ENCODE measurements at places on chromosomes 5 and 9. TPM values are rescaled to one million over a fixed set of nuclear protein-coding genes. Genes with fewer than 3 reads are reported as not detected.

The SLC12A2 gene
- 37.9 TPM for total RNA-seq

The NR3C1 gene
- total RNA-seq: 47.8 TPM

The PCDH12 gene
- not detected for total RNA-seq

The IRX4 gene
- not detected for total RNA-seq

The KCNV2 gene
- not detected for total RNA-seq

The FGF10 gene
- total RNA-seq: not detected

The EPB41L4A gene
- total RNA-seq: 2.7 TPM

GRCh38 chr9:91198405-91198804, 163.3 kb downstream of the AUH start:
- no peak overlapping the region for H3K4me3 ChIP-seq
- H3K27ac ChIP-seq: no peak overlapping the region
- H3K36me3 ChIP-seq: peaks cover 20% of the 10 kb centered on the region
- peaks cover 32% of the 10 kb centered on the region for H3K4me1 ChIP-seq
- no peaks in the 10 kb centered on the region for H3K27me3 ChIP-seq

DNA sequence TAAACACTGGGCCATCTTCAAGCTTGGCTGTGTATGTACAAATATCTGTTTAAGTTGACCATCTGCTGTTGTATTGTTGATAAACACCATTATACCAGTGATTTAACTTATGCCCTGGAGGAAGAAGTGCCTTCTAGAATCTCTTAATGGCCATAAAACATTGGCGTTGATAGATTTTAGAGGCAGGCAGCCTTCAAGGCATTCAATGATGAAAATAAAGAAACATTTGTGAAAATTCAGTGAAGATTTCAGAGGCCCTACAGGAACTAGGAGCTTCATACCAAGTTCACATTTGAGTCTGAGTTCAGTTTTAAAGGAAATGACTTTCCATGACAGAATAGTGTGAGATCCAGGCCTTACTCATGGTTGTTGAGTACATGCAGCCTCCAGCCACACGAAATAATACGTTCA, 52.2 kb downstream of the MAP1B start:
- no peaks in the 10 kb centered on the region for H3K27me3 ChIP-seq
- H3K4me1 ChIP-seq: peaks cover 56% of the 10 kb centered on the region
- H3K27ac ChIP-seq: peak overlapping the region; percentile 67
- no peak overlapping the region for H3K4me3 ChIP-seq

DNA sequence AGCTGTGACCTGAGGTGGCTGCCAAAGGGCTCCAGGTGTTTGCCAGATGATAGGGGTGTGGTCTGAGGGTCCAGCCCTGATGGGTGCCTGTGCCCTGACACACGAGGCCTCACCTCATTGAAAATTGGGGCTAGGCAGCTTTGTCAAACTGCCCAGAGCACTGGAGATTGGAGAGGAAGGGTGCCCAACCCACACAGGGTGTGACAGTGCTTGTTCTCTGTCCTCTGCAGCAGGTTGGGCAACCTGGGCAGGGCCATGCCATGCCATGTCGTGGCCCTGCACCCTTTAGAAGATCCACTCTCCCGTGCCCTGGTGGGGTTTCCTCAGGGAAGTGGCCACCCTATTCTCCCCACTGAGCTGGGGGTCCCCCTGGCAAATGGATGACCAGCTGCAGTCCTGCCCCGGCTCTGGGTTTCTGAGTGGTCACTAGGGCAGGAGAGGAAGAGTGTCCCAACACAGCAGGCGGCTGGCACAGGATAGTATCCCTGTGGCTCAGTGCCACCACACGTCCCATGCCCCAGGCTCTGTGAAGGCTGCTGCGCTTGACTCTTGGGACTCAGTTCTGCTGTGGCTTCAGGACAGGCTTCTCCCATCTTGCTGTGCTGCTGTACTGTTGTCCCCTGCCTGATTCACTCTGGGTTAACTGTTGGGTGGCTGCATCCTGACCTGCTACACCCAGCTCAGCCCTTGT, 100.8 kb upstream of the PITX1 start:
- no peak overlapping the region for H3K27ac ChIP-seq
- H3K27me3 ChIP-seq: peaks cover 38% of the 10 kb centered on the region
- H3K36me3 ChIP-seq: no peaks in the 10 kb centered on the region
- H3K4me3 ChIP-seq: no peak overlapping the region
- no peaks in the 10 kb centered on the region for H3K4me1 ChIP-seq
- no peak for DNase-seq

GRCh38 chr9:35682520-35683315, 7.0 kb downstream of the TPM2 start:
- H3K27ac ChIP-seq: peak overlapping the region; percentile 54
- H3K4me1 ChIP-seq: peaks cover 84% of the 10 kb centered on the region
- H3K27me3 ChIP-seq: no peaks in the 10 kb centered on the region
- H3K4me3 ChIP-seq: no peak overlapping the region

GRCh38 chr5:172544371-172545095, 90.2 kb upstream of the SH3PXD2B start:
- H3K27me3 ChIP-seq: peaks cover 36% of the 10 kb centered on the region
- no peak for DNase-seq
- H3K27ac ChIP-seq: no peak overlapping the region
- H3K4me1 ChIP-seq: peaks cover 3% of the 10 kb centered on the region
- H3K36me3 ChIP-seq: peaks cover 2% of the 10 kb centered on the region

- peak overlapping the region; percentile 10 for H3K4me3 ChIP-seq
- H3K27me3 ChIP-seq: peaks cover 2% of the 10 kb centered on the region
- peak overlapping the region; percentile 56 for H3K27ac ChIP-seq
- H3K36me3 ChIP-seq: no peaks in the 10 kb centered on the region
- H3K4me1 ChIP-seq: peaks cover 32% of the 10 kb centered on the region
- no peak for DNase-seq
Measured at GRCh38 chr5:14816999-14817761, 54.4 kb downstream of the ANKH start.

DNA sequence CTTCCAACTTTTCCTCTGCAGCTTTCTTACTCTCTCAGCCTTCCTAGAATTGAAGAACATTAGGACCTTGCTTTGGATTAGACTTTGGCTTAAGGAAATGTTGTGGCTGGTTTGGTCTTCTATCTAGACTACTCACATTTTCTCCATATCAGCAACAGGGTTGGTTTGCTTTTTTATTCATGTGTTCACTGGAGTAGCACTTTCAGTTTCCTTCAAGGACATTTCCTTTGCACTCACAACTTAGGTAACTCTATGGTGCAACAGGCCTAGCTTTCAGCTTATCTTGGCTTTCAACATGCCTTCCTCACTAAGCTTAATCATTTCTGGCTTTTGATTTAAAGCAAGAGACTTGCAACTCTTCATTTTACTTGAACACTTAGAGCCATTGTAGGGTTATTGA, 153.1 kb downstream of the CCDC192 start:
- H3K27ac ChIP-seq: no peak overlapping the region
- no peak for DNase-seq
- H3K4me3 ChIP-seq: no peak overlapping the region
- H3K36me3 ChIP-seq: peaks cover 2% of the 10 kb centered on the region
- peaks cover 4% of the 10 kb centered on the region for H3K4me1 ChIP-seq
- peaks cover 2% of the 10 kb centered on the region for H3K27me3 ChIP-seq

GRCh38 chr5:116452774-116453368, 121.8 kb downstream of the SEMA6A start:
- no peak for DNase-seq
- no peaks in the 10 kb centered on the region for H3K36me3 ChIP-seq
- no peak overlapping the region for H3K27ac ChIP-seq
- H3K27me3 ChIP-seq: no peaks in the 10 kb centered on the region
- H3K4me1 ChIP-seq: peaks cover 20% of the 10 kb centered on the region
- no peak overlapping the region for H3K4me3 ChIP-seq

GRCh38 chr5:76223696-76224095, 140.5 kb downstream of the SV2C start:
- no peak for DNase-seq
- no peaks in the 10 kb centered on the region for H3K36me3 ChIP-seq
- H3K27me3 ChIP-seq: no peaks in the 10 kb centered on the region
- no peak overlapping the region for H3K27ac ChIP-seq

GRCh38 chr5:175751369-175751768, 93.5 kb downstream of the HRH2 start:
- no peaks in the 10 kb centered on the region for H3K36me3 ChIP-seq
- no peaks in the 10 kb centered on the region for H3K4me1 ChIP-seq

DNA sequence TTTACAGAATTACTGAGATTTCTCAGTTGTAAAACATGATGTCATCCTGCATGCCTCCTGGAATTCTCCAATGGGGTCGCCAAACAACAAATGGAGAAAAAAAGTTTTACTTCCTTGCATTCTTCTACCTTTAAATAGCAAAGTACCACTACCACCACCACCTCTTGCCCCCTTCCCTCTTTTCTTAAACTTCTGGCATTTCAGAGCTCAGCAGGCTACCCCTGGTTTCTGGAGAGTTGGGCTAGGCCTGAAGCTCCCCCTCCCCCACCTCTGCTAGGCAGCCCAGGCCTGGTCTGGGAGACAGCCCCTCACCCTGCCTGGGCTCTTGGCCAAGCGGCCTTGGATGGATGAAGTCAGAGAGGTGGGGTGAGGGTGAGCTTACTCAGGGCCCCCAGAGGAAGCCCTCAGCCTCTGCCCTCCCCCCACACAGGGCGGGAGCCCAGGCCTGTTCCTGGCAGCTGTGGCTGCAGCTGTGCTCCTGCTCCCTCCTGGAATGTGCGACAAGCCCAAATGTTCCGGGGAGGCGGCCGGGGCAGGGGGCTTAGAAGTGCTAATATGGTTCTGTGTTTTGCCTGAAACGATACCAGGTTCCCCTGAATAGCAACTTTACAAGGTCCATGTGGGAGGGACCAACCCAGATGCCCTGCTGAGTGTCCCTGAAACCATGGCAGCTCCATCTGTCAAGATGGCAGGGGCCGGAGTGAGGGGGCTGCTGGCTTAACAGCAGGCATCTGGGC, 6.0 kb upstream of the CCIN start:
- H3K4me1 ChIP-seq: peaks cover 55% of the 10 kb centered on the region
- no peaks in the 10 kb centered on the region for H3K27me3 ChIP-seq
- H3K27ac ChIP-seq: peak overlapping the region; percentile 93
- DNase-seq: peak; percentile 88
- H3K36me3 ChIP-seq: no peaks in the 10 kb centered on the region
- no peak overlapping the region for H3K4me3 ChIP-seq

DNA sequence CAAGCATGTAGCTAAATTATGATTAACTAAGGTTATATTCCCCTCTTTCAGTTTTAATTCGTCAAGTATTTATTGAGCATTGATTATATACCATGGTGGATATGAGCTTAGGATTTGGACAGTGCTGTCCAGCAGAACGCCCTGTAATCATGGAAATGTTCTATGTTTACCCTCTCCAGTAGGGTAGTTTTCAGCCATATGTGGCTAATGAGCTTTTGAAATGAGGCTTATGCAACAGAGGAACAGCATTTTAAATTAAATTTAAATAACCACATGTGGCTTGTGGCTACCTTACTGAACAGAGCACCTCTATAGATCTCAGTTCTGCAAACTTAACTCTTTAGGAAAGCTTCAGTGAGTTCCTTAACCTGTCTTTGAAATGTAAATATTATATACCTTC, 59.1 kb downstream of the JMY start:
- H3K36me3 ChIP-seq: peaks cover 20% of the 10 kb centered on the region
- H3K27ac ChIP-seq: no peak overlapping the region

- DNase-seq: no peak
- H3K27me3 ChIP-seq: peaks cover 41% of the 10 kb centered on the region
- H3K27ac ChIP-seq: peak overlapping the region; percentile 67
- peak overlapping the region; percentile 76 for H3K4me3 ChIP-seq
- no peaks in the 10 kb centered on the region for H3K36me3 ChIP-seq
- H3K4me1 ChIP-seq: peaks cover 9% of the 10 kb centered on the region
Measured at GRCh38 chr5:1386274-1386717, 41.4 kb upstream of the CLPTM1L start.

- H3K27me3 ChIP-seq: no peaks in the 10 kb centered on the region
- H3K27ac ChIP-seq: no peak overlapping the region
- H3K36me3 ChIP-seq: no peaks in the 10 kb centered on the region
- DNase-seq: no peak
- H3K4me1 ChIP-seq: peaks cover 20% of the 10 kb centered on the region
- H3K4me3 ChIP-seq: no peak overlapping the region
Measured at GRCh38 chr9:127781806-127782205, 3.3 kb upstream of the SH2D3C start.

DNA sequence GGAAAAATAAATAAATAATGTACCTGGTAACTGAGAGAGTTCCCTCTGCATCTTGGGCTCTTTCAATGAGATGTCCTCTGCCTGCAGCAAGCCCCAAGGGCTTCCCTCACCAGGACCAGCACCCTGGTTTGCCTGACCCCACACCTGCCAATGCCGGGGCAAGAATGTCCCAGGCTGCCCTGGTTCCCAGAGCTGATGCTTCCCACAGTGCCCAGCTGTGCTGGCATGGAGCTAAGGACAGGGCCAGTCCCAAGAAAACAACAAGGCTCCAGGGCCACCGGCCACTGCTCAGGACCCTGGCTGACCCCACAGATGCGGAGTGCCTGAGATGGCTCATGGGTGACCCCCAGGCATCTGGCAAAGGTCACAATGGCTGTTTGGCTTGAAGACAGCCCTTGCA, 123.5 kb downstream of the KCNIP1 start:
- peaks cover 11% of the 10 kb centered on the region for H3K4me1 ChIP-seq
- no peaks in the 10 kb centered on the region for H3K36me3 ChIP-seq
- H3K27ac ChIP-seq: no peak overlapping the region
- no peak overlapping the region for H3K4me3 ChIP-seq
- no peak for DNase-seq

- H3K4me1 ChIP-seq: peaks cover 11% of the 10 kb centered on the region
- H3K4me3 ChIP-seq: no peak overlapping the region
- H3K36me3 ChIP-seq: no peaks in the 10 kb centered on the region
- no peak overlapping the region for H3K27ac ChIP-seq
- no peaks in the 10 kb centered on the region for H3K27me3 ChIP-seq
Measured at GRCh38 chr9:106478312-106478711, 384.7 kb upstream of the ZNF462 start.

GRCh38 chr9:86168256-86168655, 68.9 kb upstream of the GOLM1 start:
- no peaks in the 10 kb centered on the region for H3K36me3 ChIP-seq
- peak; percentile 53 for DNase-seq
- H3K4me3 ChIP-seq: no peak overlapping the region
- H3K27me3 ChIP-seq: peaks cover 12% of the 10 kb centered on the region
- no peaks in the 10 kb centered on the region for H3K4me1 ChIP-seq

DNA sequence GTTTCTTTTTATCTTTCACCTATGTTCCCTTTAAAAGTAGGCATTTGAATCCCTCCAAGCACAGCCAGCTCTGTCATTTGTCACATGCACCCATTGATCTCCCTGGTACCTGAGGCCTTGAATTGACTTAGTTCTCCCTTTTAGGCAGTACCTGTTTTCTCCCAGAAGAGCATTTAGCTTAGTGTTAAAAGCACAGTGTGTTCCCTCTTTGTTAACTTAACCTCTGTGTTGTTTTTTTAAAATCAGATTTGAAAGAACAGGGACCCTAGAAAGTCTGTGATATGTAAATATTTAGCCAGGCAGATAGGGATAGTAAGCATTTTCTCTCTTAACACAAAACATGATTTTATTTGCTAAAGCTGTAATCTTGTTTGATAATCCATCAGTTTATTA, 113.8 kb upstream of the SPATA31D4 start:
- DNase-seq: no peak
- H3K27me3 ChIP-seq: no peaks in the 10 kb centered on the region
- H3K27ac ChIP-seq: no peak overlapping the region
- H3K4me1 ChIP-seq: peaks cover 24% of the 10 kb centered on the region
- H3K36me3 ChIP-seq: no peaks in the 10 kb centered on the region

DNA sequence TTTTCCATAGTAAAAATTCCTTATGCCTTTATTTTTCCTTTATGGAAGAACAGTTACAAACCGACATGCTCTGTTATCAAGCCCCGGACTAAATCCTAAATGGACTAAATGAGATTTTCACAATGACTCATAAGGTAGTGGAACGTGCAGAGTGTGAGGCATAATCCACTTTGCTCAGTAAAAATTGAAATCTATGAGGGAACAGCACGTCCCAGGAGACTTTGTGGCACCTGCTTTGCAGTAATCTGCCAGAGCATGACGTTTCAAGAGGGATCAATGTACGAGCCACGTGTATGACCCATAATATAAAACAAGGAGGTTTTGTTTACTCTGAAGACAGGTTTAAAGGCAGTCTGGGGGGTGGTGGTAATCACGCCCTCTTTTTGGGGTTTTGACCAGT, 83.8 kb upstream of the GNA14 start:
- no peak overlapping the region for H3K4me3 ChIP-seq
- H3K27me3 ChIP-seq: no peaks in the 10 kb centered on the region
- H3K36me3 ChIP-seq: peaks cover 24% of the 10 kb centered on the region
- H3K4me1 ChIP-seq: peaks cover 9% of the 10 kb centered on the region

All from osteocyte (in vitro differentiated cells).